DMS153 (cell line): ENCODE measurements at places on chromosomes 1 and 21.

GRCh38 chr1:227899141-227899819 is 48.5 kb downstream of the WNT9A start:
- no peak for DNase-seq

DNA sequence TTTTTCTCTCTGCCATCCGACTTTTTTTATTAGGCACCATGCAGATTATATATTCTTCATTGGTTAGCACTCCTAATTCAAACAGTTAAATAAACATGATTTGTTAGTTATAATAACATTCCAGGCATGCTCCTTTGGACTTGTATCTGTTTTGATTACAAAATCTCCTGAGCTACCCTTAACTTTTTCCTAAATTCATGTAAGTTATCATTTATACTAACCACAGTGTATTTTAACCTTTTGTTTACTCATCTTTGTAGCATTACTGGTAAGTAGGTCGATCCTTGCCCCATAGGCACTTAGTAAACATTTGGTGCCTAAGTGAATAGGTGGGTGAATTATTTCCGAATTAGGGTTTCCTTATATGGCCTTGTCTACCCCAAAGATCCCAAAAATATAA is 43.8 kb downstream of the MIER1 start:
- DNase-seq, result no peak

- DNase-seq, result peak; percentile 72
Measured at GRCh38 chr1:89254658-89255287, 17.9 kb downstream of the GBP5 start.

- no peak for DNase-seq
Measured at GRCh38 chr1:168000656-168001055, 63.8 kb upstream of the MPC2 start.

DNA sequence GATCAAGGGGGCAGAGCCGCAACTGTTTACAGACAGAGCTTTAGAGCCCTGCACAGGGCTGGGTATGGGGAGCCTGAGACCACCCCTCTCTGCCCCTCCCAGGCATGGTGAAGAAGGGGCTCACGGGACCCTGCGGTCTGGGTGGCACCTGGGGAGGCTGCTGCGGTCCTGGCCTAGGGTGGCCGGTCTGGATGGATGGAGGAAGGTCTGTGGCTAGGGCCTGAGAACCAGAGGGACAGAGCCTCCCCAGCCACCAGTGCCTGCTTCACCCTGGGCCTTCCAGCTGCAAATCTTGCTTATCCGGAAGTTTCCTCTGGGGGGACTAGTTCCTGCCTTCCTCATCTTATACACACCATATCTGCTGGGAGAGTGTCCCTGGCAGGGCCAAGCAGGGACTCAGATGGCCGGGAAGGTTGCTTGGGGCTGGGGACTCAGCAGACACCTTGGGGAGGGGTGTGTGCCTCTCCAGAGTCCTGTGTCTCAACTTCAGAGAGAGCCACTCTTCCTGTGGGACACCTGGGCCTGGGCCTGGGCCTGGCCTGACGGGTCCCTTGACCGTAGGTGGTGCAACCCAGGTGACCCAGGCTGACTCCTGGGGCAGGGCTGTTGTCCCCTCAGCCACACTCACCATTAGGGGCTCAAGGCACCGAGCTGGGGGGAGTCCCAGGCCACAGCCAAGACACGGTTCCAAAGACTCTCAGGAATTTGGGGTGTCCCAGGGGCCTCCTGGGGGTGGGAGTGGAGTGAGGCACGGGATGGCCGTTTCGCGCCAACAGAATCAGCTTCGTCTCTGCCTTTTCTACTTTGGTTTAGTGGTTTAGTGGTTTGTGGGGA is 52.0 kb upstream of the ACTRT2 start:
- DNase-seq, result no peak

DNA sequence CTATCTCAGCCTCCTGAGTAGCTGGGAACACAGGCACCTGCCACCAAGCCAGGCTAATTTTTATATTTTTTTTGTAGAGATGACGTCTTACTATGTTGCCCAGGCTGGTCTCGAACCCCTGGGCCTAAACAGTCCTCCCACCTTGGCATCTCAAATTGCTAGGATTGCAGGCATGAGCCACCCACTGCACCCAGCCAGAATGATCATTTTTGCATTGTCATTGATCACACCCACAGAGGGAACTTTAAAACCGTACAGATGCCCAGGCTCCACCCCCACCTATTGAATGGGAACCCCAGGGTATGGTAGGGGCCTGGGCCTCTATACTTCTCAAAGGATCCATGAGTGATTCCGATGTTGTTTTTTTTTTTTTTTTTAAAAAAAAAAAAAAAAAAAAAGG is 36.7 kb downstream of the ETNK2 start:
- DNase-seq, result no peak

GRCh38 chr1:58895559-58896145 is 111.8 kb upstream of the JUN start:
- DNase-seq, result no peak

GRCh38 chr21:35850029-35850428 is 210.3 kb downstream of the SETD4 start:
- no peak for DNase-seq

- DNase-seq, result no peak
Measured at GRCh38 chr1:245290836-245291235, 136.1 kb downstream of the KIF26B start.

DNA sequence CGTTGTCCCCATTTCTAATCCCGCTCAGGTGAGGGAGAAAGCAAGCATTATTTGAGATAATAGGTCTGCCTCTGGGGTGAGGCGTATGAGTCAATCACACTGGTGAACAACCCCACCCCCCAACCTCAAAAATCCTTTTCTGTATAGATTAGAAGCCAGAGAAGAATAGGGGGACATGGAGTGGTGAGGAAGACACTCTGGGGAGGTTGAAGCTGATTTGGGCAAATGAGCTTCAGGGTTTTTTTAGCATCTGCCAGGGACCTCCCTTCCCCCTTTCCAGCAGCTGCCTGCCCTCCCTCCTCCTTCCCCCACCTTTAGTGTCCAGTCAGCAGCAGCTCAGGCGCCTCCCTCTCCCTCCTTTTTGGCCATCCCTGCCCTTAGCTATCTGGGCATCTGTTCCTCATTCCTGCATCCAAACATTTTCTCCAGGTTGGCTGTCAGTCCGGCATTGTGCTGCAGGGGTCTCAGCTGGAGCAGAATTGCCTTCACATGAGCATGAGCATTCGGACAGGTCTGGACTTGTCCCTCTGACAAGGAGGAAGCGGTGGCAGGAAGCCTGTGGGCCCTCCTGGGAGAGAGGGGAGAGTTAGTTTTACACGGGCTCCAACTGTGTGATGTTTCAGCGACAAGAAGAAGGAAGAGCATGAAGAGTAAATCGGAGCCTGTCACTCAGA is 30.8 kb upstream of the PTGFRN start:
- DNase-seq, result peak; percentile 93

DNA sequence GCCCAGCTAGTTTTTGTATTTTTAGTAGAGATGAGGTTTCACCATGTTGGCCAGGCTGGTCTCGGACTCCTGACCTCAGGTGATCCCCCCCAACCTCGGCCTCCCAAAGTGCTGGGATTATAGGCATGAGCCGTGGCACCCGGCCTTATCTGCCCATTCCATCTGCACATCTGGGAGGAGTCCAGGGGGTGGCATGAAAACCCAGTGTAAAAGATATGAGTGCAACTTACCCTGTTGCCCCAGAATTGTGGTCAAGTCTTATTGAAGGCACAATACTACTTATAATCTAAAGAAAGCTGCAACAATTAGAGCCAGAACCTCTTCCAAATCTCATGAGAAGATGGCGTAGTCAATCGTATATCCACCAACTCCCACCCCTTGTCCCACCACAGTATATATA is 18.4 kb downstream of the CTXND2 start:
- DNase-seq, result no peak

- peak; percentile 7 for DNase-seq
Measured at GRCh38 chr1:211236633-211237320, 22.4 kb upstream of the RCOR3 start.

GRCh38 chr1:20753589-20753988 is 21.1 kb upstream of the SH2D5 start:
- no peak for DNase-seq

DNA sequence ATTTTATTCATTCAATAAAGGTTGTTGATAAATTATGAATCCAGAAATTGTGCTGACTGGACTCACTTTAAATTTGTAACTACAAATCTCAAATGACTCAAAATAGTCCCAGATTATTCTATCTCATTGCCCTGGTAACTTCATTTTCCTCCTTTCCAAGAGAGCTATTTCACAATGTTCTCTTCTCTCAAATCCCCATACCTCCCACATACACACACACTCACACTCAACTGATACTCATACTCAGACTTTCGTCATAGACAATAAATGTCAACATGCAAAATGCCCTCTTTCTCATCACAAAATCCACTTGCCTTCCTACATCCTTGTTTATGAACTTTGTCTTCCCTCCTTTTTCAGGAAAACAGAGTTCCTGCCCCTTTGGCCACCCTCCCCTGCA is 33.3 kb downstream of the EXTL2 start:
- DNase-seq, result no peak

GRCh38 chr1:217332431-217333065 is 298.3 kb downstream of the GPATCH2 start:
- DNase-seq, result peak; percentile 55

DNA sequence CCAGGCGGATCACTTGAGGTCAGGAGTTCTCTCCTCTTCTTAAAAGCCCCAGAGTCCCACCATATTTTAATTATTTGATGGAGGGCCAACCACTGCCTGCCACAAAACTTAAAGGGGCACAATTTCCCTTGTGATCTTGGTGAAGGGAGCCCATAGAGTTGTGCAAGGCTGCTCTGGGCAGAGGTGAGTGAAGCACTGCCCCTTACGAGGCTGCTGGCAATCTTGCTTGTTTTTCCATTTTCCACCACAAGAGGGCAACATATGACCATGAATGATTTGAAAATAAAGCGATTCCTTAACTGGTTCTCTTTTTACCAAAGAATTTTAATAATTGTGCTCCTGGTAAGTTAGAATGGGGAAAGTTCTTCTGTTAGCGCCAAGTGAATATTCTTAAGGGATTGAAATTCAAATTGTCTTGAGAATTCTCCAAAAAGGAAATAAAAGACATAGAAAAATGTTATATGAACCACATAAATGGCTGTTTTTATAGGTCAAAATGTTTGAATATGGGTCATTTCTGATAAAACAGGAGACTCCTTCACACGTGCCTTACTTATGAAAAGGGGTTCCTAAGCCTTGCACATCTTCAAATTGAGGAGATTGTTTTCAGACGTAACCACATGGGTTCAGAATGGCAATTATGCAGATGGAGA is 22.7 kb downstream of the PGM1 start:
- peak; percentile 16 for DNase-seq

GRCh38 chr1:87812871-87813577 is 484.3 kb downstream of the LMO4 start:
- no peak for DNase-seq

- DNase-seq, result peak; percentile 8
Measured at GRCh38 chr1:3611170-3612019, at the start of gene MEGF6. MEGF6 (minus strand) TSS chr1:3611508; CDS start chr1:3611268, 240 bp downstream.

GRCh38 chr1:113813218-113813617 is 942 bp upstream of the RSBN1 start:
- no peak for DNase-seq

GRCh38 chr1:94883691-94884090 is 43.2 kb downstream of the CNN3 start:
- DNase-seq, result no peak

DNA sequence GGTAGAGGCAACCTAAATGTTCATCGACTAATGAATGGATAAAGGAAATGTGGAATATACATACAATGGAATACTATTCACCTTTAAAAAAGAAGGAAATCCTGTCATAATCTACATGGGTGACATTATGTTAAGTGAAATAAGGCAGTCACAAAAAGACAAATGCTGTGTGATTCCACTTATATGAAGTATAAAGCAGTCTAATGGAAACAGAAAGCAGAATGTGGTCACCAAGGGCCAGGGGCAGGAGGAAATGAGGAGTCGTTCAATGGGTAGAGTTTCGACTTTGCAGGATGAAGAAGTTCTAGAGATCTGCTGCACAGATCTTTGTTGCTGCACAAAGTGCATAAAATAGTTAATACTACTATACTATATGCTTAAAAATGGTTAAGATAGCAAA is 7.8 kb downstream of the DIPK1A start:
- DNase-seq, result no peak

DNA sequence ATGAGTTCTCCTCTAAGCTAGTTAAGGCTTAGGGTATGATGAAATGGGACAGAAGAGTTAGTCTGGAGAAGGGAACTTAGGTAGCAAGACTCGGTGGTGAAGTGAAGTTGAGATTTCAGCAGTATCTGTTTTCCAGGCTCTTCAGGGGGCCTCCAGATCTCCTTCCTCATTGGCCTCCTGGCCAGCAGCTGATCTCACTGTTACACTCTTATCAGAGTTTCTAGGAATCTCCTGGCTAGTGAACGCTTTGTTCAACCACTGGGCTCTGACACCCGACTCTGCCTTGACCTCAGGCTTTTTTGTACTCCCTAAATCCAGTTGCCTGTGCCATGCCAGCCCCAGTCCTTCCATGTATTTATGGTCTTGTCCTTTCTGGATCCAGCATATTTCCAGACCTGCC is 311.0 kb downstream of the ASTN1 start:
- DNase-seq, result no peak

- DNase-seq, result no peak
Measured at GRCh38 chr1:248810000-248810726, 15.6 kb downstream of the SH3BP5L start.

DNA sequence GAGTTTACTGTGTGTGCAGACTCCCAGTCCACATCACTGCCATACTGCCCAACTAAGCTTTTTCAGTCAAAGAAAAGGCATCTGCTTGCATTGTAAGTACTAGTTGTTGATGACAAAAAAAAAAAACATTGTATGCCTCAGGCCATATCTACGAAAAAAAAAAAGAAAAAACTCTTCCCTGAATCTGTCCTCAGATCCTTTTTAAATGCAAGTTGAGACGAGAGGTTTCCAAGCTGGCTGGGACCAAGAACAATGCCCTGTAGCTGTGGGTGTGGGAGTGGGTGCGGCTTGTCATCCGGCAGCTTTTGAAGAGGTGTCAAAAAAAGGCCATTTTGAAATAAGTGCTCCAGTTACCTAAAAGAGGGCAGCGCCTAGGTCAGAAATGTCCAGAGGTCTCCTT is 29.2 kb upstream of the HHAT start:
- DNase-seq, result no peak

DNA sequence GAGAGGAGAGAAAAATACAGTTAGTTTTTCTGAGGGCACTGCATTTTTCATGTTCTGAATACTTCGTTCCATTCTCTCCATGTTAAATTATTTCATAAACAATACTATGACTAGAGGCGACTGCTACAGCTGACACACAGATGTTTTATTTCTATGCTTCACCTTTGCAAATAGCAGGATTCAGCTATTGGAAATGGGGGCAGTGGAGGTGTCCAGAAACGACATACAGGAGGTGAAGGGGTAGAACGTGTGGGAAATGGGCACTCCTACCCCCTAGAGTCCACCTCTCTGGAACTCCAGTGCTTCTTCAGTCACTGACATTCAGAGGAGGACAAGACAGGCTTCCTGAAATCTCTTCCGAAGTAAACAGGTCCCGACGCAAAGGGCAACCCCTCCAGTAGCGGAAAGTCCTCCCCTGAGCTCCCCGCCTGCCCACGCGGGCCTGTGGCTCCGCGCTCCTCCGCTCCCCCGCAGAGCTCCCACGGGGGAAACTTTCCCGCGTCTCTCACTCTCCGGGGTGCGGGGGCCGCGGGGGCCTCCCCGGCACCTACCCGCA is 480 bp downstream of the DPYD start:
- DNase-seq, result no peak

- DNase-seq, result no peak
Measured at GRCh38 chr1:22447621-22448111, 4.0 kb upstream of the ZBTB40 start.
